SJSA1 (cell line): ENCODE measurements at places on chromosomes 11 and 22.

GRCh38 chr22:49212466-49212865, 615.2 kb downstream of the BRD1 start:
- peak; percentile 36 for DNase-seq

- DNase-seq = no peak
Measured at GRCh38 chr22:44359496-44360110, 46.9 kb upstream of the SHISAL1 start.

DNA sequence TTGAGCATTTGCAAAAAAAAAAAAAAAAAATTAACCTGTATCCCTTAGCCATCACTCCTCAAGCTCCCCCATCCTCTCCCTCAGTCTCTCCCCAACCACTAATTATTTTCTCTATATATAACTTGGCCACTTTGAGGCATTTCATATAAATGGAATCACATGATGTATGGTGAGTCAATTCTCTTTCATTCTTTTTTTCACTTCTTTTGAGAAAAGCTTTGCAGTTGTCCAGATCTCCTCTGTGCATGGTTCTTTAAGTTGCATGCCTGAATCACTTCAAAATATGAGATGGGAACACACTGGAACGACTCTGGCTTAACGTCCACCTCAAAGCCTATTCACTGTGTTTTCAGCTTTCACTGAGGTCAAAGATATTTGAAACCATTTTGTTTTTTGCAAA, 40.7 kb downstream of the SHANK2 start:
- no peak for DNase-seq

GRCh38 chr22:35046744-35047462, 19.1 kb upstream of the ISX start:
- DNase-seq = no peak

- DNase-seq = no peak
Measured at GRCh38 chr11:104254347-104254746, 90.4 kb upstream of the PDGFD start.

GRCh38 chr11:78099666-78100065, 20.0 kb upstream of the NDUFC2 start:
- no peak for DNase-seq

- DNase-seq = peak; percentile 98
Measured at GRCh38 chr11:65637794-65638419, at the start of gene SIPA1. Gene SIPA1 (plus strand): TSS chr11:65638101. CDS start chr11:65640922, 2,821 bp downstream.

DNA sequence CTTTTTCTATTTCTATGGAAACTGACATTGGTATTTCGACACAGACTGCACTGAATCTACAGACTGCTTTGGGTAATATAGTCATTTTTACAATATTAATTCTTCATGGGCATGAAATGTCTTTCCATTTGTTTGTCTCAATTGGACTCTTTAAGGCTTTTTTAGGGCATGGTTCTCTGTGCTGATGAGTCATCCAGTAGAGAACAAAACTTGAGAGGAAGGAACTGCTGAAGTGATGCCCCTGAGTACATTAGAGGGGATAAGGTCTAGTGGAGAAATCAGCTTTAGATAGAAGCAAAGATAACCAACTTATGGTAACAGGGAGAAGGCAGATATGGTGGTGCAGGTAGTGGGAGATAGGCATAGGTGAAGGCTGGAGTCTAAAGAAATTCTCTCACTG, 25.1 kb downstream of the TSG101 start:
- no peak for DNase-seq

DNA sequence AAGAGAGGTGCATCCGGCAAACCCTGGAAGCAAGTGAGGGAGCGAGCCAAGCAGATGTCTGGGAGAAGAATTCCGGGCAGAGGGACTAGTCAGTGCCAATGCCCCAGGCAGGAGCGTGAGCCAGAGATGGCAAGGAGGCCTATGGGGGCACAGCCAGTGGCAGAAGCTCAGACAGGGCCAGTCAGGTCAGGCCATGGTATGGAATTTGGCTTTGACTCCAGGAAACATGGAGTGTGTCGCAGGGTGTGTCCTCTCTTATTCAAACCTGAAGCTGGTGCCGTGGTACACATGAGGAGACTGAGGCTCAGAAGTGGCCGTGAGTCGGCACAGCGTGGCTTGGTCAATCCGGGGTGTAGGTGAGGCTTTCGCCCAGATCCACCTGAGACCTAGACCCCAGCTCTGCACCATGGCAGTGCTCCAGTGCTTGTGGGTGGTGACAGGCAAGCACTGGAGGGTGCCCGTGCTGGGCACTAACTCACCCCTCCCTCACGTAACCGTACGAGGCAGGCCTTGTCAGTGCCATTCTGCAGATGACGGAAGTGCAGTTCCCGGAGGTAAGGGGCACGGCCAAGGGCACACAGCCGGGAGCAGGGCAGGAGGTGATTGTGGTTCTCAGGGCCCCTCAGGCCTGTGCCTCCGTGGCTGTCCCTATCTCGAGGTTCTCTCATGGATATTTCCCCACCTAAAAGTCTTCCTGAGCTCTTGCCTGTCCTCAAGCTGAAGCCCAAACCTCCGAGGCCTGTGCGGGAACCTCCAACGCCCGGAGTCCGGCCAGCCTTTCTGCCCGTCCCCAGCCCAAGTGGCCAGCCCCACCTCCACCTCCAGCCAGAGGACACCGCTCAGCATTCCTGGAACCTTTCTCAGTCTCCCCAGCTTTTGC, 10.6 kb upstream of the SPI1 start:
- DNase-seq = no peak

GRCh38 chr22:27088026-27088425, 430.6 kb downstream of the MIAT start:
- DNase-seq = no peak

- no peak for DNase-seq
Measured at GRCh38 chr22:21896951-21897513, 29.6 kb upstream of the MAPK1 start.

DNA sequence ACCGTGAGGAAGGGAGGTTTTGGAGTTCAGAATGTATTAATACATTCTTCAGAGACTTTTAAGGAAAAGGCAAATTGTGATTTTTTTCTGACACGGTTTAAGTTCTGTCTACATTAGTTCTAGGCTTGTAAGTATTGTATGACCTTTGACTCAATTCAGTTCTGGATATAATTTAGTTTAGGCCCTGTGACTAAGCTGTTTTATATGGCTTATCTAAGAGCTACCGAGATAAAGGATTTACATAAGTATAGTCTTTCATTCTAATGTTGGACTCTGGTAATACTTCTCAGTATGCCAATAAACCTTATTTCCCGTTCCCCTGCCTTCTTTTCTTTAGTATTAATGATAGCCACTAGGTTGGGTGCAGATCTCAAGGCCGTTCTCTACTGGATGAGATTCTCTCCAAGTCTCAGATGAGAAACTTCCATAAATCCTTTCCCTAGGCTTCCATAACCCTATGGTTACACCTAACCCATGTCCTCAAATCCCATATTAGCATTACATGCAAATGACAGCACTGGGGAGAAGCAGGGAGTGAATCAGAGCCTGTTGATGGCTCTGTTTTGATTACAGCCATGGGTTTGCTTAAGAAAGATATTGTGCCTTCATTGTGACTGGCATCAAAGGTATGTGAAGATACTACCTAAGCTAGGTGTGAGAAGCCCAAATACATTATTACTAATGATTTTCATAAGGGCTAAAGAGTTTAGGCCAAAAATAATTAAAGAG, 38.7 kb downstream of the BARX2 start:
- no peak for DNase-seq

GRCh38 chr11:120900643-120901042, 123.3 kb upstream of the TBCEL start:
- DNase-seq = no peak

DNA sequence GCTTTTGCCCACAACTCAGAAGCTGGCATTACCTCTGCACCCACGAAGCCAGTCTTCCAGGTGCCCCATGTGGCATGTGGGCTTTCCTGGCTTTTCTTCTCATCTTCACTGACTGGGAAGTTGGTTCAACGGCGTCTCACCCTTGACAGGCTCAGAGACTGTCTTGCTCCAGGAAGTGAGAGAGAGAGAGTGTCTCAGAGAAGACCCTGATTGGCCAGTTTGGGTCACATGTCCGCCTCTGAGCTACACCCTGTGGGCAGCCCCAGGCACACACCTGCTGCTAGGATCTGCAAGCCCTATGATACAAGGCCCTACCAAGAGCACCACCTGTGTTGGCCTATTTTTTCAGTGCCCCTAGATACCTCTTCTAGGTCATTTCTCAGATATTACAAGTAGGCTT, 39.0 kb downstream of the RTL6 start:
- DNase-seq = no peak

- DNase-seq = no peak
Measured at GRCh38 chr11:2612884-2613571, 86.8 kb downstream of the KCNQ1OT1 start.

DNA sequence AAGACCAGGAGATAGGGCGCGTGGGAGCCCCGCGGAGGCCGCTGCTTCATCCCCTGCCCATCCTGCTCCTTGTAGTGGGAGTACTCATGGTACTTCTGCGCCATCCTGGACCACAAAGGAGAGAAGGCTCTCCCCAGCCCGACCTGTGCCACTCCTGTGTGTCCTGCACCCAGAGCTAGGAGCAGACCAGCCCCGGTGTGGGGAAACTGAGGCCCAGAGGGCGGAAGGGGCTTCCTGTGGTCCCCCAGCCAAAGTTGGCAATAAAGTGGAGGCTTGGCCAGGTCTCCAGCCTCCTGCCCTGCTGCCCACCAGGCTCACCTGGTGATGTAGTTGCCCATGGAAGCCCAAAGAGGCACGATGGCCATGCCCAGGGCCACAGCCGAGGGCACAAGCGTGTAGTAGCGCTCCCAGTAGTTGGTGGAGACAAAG, 4.7 kb downstream of the UNC93B1 start:
- no peak for DNase-seq

GRCh38 chr22:18075720-18076497, 1.9 kb upstream of the PEX26 start:
- no peak for DNase-seq

DNA sequence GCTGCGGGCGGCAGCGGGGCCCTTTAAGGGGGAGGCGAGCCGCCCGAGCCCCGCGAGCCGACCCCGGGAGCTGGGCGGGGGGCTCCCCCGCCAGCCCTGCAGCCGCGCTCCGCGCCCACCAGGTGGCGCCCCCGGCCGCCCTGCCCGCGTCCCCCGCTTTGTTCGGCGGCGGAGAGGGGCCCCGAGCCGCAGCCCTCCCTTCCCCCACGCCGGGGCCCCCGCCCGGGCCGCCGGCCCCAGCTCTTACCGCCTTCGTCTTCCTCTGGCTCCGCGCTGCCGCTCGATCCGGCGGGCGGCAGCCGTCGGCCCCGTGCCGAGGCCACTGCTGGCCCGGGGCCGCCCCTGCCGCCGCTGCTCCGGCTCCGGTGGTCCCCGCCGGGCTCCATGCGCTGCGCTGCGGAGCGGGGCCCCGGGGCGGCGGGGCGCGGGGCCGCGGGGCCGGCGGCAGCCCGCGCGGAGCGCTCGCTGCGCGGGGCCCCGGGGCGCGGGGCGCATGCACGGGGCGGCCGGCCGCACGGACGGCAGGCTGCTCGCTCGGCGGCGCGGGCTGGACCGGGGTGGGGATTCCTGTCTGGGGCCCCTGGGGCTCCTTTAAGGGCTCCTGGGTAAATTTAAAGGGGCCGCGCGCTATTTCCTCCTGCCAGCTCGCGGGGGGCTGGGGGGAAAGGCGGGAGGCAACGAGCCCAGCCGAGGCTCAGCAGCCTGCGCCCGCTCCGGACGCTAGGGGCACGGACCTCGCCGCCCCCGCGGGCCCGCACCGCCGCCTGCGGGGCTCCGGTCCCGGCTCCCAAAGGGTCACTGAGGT, at the start of gene ZFTA:
TSS of gene ZFTA (minus strand) at position 539 of the 805 bp plus-strand sequence. CDS start at position 386, 153 bp downstream.
- peak; percentile 85 for DNase-seq

DNA sequence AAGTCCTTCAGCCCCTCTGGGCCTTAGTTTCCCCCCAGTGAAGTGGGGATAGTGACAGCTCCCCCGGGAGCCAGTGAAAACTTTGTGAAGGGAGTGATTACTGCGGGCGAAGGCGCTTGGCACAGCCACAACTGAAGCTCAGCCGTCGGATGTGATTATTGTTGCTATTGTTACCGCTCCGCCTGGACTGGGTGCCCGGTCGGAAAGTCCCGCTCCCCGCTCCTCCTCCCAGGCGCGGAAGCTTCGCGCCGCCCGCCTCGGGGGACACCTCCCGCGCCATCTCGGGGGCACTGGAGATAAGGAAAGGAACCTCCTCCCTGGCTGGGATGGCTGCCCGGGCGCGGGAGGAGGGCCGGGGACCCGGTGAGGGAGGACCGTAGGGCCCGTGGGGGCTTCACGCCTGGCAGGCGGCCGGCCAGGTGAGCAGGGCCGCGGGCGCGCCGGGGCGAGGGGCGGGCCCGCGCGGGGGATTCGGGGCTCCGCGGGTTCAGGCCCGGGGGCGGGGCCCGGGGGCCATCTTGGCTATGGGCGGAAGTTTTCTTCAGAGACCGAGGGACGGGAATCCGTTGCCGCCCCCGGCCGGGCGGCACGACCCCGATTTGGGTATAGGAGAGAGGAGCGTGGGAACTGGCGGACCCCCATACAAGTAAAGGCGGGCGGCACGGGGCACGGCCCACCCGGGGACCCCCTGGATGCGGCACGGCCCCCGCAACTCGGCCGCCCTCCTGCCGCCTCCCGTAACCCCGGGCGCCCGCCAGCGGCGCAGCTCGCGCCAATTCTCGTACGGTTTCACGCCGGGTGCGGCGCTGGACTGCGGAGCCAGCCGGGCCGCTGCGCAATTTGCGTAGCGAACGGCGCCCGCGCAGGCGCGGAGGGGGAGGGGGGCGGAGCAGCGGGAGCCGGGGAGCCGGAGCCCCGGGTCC, at the start of gene GPR137:
TSS of gene GPR137 (plus strand) at position 887 of the 923 bp plus-strand sequence. CDS start 677 bp downstream, outside the sequence.
- DNase-seq = peak; percentile 84

DNA sequence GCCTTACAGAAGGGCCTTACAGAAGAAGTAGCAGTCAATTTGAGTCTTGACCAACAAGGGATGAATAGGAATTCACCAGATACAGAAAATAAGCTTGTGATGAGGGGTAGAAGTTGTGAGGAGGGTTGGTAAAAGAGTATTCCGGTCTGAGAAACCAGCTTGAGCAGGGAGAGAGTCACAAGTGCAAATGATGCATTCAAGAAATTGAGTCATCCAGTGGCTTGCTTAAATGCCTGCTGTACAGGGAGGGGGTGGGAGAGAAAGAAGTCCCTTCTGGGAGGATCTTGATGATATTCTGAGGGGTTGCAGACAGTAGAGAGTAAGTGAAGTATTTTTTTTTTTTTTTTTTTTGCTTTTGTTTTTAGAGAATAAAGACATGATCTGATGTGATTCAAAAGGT, 9.2 kb downstream of the CCKBR start:
- no peak for DNase-seq

- no peak for DNase-seq
Measured at GRCh38 chr11:119277660-119278059, 39.3 kb downstream of the MCAM start.

- no peak for DNase-seq
Measured at GRCh38 chr11:126202646-126203359, 8.6 kb downstream of the RPUSD4 start.

DNA sequence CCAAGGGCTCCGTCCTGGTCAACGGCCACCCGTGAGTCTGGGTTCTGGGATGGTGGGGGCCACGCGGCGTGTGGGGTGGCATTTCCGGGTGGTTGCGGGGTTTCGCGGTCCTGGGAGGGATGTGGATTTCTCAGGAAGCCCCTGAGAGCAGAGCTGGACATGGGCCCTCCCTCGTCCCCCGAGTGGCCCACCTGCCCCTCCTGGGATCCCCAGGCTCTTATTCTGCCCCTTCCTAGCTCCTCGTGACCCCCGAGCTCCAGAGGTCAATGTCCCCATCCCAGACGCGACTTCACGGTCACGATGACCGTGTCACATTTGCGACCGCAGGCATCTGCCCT, 4.4 kb downstream of the MUC5AC start:
- no peak for DNase-seq

- DNase-seq = peak; percentile 26
Measured at GRCh38 chr11:13262096-13262495, 15.5 kb upstream of the BMAL1 start.
